CD14-positive monocyte (primary cell): ENCODE measurements at places on chromosomes 16 and 17.

DNA sequence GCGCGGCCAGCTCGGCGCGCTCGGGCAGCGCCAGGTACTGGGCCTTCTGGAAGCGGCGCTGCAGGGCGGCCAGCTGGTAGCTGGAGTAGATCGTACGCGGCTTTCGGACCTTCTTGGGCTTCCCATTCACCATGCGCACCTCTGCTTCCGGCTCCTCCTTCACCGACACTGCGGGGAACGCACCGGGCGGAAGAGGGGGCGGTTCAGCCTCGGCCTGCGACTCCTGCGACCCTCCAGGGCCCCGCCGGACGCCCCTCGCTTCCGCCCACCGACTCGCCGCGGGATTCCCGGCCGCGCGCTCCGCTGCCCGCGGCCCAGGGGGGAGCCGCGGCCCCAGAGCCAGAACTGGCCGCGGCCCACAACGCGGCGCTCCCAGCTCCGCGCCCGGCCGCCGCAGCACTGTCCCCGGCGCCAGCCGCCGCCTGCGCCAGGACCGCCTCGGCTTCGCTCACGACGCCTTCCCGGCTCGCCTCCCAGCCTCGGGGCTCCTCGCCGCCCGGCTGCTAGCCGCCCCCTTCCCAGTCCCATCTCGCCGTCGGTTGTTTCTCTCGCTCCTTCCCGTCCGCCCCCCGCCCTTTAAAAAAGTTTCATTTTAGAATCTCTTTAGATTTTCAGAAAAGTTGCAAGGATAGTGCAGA lies 1.5 kb downstream of the DLX3 start:
- peak overlapping the region; percentile 51 for H3K4me3 ChIP-seq
- peaks cover 38% of the 10 kb centered on the region for H3K4me1 ChIP-seq
- H3K27ac ChIP-seq = no peak overlapping the region

DNA sequence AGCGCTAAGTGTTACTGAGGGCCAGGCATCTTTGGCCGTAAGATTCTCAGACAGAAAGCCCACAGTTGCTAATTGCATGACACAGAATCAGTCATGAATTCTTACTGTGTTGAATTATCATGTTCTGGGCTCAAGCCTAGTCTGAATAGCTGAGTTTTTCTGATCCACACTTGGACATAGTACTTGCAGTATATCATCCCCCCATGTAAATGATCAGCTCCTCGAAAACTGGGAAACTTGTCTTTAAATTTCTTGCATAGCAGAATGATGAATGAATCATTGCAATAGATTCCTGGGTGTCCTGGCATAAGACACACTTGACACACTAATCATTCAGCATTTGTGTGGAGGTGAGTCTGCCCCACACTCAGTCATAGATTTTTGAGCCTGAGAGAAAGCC lies 2.2 kb downstream of the MLYCD start:
- no peaks in the 10 kb centered on the region for H3K27me3 ChIP-seq
- H3K4me1 ChIP-seq = peaks cover 15% of the 10 kb centered on the region
- H3K4me3 ChIP-seq = no peak overlapping the region
- DNase-seq = no peak

GRCh38 chr16:73171380-73171779 lies 123.5 kb upstream of the ZFHX3 start:
- peaks cover 9% of the 10 kb centered on the region for H3K4me1 ChIP-seq
- no peak overlapping the region for H3K4me3 ChIP-seq
- no peaks in the 10 kb centered on the region for H3K27me3 ChIP-seq
- H3K36me3 ChIP-seq = no peaks in the 10 kb centered on the region
- no peak overlapping the region for H3K27ac ChIP-seq
- DNase-seq = no peak

- H3K27ac ChIP-seq = peak overlapping the region; percentile 63
- peak; percentile 10 for DNase-seq
- H3K27me3 ChIP-seq = no peaks in the 10 kb centered on the region
- H3K36me3 ChIP-seq = no peaks in the 10 kb centered on the region
These were observed 248.6 kb downstream of the FTO start for GRCh38 chr16:53952215-53953208.

GRCh38 chr17:48259694-48260291 lies 152.2 kb downstream of the SNX11 start:
- no peak overlapping the region for H3K4me3 ChIP-seq
- no peaks in the 10 kb centered on the region for H3K4me1 ChIP-seq
- H3K27me3 ChIP-seq = no peaks in the 10 kb centered on the region
- H3K36me3 ChIP-seq = no peaks in the 10 kb centered on the region
- DNase-seq = no peak

GRCh38 chr16:74605746-74606520 lies 981 bp downstream of the GLG1 start:
- peaks cover 50% of the 10 kb centered on the region for H3K4me1 ChIP-seq
- H3K36me3 ChIP-seq = no peaks in the 10 kb centered on the region
- peak overlapping the region; percentile 96 for H3K4me3 ChIP-seq
- peak overlapping the region; percentile 97 for H3K27ac ChIP-seq
- no peak for DNase-seq
- no peaks in the 10 kb centered on the region for H3K27me3 ChIP-seq

DNA sequence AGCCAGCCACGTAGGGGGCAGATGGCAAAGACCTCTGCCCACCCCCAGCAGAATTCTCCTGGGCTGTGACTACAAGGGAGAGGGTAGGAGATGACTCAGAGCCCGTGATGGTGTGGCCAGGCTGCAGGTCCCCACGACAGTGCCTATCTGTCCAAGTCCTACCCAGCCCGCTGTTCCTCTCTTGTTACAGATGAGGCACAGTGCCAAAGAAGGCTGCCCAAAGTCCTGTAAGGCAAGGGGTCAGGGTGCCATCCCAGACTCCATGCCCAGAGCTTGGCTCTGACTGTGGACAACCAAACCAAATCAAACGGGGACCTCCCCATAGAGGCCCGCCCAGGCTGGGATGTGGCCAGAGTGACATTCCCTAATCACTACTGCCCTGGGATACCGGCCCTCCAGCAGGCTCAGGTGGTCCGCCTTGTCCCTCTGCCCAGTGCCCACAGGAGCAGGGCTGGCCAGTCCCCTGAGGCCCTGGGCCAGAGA lies 12.6 kb upstream of the BCAR1 start:
- peaks cover 88% of the 10 kb centered on the region for H3K27me3 ChIP-seq
- no peaks in the 10 kb centered on the region for H3K36me3 ChIP-seq
- no peak overlapping the region for H3K27ac ChIP-seq
- no peak for DNase-seq

- H3K4me1 ChIP-seq = no peaks in the 10 kb centered on the region
- H3K27me3 ChIP-seq = no peaks in the 10 kb centered on the region
- H3K4me3 ChIP-seq = no peak overlapping the region
- no peak overlapping the region for H3K27ac ChIP-seq
- H3K36me3 ChIP-seq = no peaks in the 10 kb centered on the region
These were observed 574.7 kb downstream of the KCNJ18 start for GRCh38 chr17:22267019-22267418.

GRCh38 chr16:53773150-53773846 lies 69.3 kb downstream of the FTO start:
- no peak overlapping the region for H3K4me3 ChIP-seq
- H3K4me1 ChIP-seq = peaks cover 49% of the 10 kb centered on the region
- H3K27me3 ChIP-seq = no peaks in the 10 kb centered on the region
- no peak overlapping the region for H3K27ac ChIP-seq
- H3K36me3 ChIP-seq = no peaks in the 10 kb centered on the region

GRCh38 chr16:50446861-50447260 lies 78.1 kb upstream of the BRD7 start:
- DNase-seq = no peak
- H3K27me3 ChIP-seq = no peaks in the 10 kb centered on the region
- no peaks in the 10 kb centered on the region for H3K4me1 ChIP-seq
- H3K36me3 ChIP-seq = no peaks in the 10 kb centered on the region
- no peak overlapping the region for H3K27ac ChIP-seq
- H3K4me3 ChIP-seq = no peak overlapping the region

DNA sequence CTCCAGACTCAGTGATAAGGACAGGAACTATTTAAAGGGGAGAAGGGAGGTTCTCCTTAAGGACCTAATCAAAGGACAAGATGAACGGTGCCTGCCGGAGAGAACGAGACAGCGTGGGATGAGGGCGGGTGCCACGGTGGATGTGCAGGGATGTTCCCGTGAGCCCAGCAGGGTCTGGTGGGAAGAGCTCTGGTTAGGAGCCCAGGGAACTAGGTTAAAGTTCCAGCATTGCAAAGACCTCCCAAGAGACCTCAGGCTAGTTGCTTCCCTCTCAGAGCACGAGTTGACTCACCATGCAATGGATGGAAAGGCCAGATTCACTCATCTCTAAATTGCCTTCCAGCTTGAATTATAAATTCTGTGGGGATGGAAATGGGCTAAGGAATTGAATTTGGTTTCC lies 14.7 kb downstream of the CCR7 start:
- no peak for DNase-seq
- no peak overlapping the region for H3K27ac ChIP-seq
- no peak overlapping the region for H3K4me3 ChIP-seq

DNA sequence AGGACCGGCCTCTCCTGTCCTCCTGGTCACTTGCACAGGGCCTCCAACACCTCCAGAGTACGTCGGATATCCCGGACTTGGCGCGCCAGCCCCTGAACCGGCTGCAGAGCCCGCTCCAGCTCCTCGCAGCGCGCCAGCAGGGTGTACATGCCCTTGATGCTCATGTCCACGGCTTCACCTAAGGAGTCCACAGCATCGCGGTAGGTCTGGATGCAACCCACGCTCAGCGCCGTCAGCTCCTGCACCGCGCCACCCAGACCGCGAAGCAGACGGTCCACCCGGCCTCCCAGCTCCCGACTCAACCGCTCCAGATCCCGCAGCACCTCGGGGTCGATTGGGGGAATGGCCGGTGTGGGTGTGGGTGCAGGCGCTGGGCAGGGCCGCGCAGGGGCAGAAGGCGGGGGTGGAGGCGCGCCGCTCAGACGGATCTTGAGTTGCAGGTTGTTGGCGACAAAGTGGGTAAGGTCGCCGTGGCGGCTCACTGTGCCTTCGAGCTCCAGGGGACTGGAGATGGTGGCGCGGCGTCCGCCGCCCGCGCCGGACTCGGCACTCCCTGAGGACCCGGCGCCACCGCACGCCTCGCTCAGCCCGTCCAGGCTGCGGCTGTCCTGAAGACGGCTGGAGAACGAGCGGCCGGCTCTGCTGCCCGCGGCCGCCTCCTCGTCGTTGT lies 804 bp downstream of the BORCS6 start:
- peak; percentile 26 for DNase-seq
- H3K4me3 ChIP-seq = peak overlapping the region; percentile 87
- H3K27me3 ChIP-seq = no peaks in the 10 kb centered on the region
- no peaks in the 10 kb centered on the region for H3K36me3 ChIP-seq
- peaks cover 76% of the 10 kb centered on the region for H3K4me1 ChIP-seq

DNA sequence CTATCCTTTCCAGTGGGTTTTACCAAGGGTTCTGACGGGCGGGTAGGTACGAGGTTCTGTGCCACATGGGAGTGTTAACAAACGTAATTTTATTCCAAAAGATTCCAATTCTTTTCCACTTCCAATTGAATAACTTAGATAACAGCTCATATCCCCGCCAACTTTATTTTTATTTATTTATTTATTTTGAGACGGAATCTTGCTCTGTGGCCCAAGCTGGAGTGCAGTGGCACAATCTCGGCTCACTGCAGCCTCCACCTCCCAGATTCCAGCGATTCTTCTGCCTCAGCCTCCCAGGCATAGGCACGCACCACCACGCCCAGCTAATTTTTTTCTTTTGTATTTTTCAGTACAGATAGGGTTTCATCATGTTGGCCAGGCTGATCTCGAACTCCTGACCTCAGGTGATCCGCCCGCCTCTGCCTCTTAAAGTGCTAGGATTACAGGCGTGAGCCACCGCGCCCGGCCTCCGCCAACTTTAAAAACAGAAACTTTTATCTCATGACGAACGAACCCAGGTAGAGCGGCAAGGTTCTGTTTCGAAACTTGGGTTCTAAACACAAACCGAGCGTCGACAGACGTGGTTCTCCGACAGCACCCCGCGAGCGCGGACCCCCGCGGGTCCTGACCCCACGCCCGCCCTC lies 613 bp downstream of the ECI1 start:
- H3K36me3 ChIP-seq = peaks cover 38% of the 10 kb centered on the region
- peak overlapping the region; percentile 62 for H3K4me3 ChIP-seq
- H3K4me1 ChIP-seq = peaks cover 19% of the 10 kb centered on the region
- peak overlapping the region; percentile 50 for H3K27ac ChIP-seq

- no peaks in the 10 kb centered on the region for H3K27me3 ChIP-seq
- H3K36me3 ChIP-seq = no peaks in the 10 kb centered on the region
- no peaks in the 10 kb centered on the region for H3K4me1 ChIP-seq
- H3K27ac ChIP-seq = no peak overlapping the region
- no peak for DNase-seq
These were observed 174.8 kb downstream of the NTN1 start for GRCh38 chr17:9195961-9196670.

DNA sequence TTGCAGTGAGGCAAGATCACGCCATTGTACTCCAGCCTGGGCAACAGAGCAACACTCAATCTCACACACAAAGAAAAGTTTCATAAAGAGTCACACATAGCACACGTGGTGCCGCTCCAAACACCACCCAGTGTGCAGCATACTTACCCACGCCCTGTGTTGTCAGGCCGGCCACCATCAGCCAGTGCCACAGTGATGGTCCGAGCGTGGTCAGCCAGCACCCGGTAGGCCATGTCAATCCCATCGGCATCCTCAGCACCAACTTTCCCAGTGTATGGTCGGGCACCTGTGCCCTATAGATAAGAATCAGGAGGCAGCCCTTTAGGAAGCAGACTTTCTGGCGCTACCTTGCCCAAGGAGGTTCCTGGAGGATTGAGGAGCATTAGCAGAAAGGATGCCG lies 17.7 kb upstream of the EXOSC6 start:
- no peak for DNase-seq
- no peak overlapping the region for H3K27ac ChIP-seq
- peaks cover 48% of the 10 kb centered on the region for H3K36me3 ChIP-seq
- H3K4me1 ChIP-seq = no peaks in the 10 kb centered on the region

DNA sequence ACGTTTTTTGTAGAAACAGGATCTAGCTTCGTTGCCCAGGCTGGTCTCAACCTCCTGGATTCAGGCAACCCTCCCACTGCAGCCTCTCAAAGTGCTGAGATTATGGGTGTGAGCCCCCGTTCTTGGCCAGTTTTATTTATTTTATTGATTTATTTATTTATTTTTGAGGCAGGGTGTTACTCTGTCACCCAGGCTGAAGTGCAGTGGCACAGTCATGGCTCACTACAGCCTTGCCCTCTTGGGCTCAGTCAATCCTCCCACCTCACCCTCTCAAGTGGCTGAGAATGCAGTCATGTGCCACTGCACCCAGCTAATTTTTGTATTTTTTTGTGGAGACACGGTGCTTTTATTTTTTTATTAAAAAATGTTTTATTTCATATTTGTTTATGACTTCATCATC lies 79.9 kb upstream of the ATF7IP2 start:
- H3K36me3 ChIP-seq = no peaks in the 10 kb centered on the region
- H3K4me3 ChIP-seq = no peak overlapping the region
- no peak for DNase-seq
- H3K4me1 ChIP-seq = no peaks in the 10 kb centered on the region
- H3K27me3 ChIP-seq = no peaks in the 10 kb centered on the region
